ENCODE measurements at places on chromosomes 5 and 9.
A peak's percentile ranks its signal among the peaks of the same experiment; 100 is the strongest.

DNA sequence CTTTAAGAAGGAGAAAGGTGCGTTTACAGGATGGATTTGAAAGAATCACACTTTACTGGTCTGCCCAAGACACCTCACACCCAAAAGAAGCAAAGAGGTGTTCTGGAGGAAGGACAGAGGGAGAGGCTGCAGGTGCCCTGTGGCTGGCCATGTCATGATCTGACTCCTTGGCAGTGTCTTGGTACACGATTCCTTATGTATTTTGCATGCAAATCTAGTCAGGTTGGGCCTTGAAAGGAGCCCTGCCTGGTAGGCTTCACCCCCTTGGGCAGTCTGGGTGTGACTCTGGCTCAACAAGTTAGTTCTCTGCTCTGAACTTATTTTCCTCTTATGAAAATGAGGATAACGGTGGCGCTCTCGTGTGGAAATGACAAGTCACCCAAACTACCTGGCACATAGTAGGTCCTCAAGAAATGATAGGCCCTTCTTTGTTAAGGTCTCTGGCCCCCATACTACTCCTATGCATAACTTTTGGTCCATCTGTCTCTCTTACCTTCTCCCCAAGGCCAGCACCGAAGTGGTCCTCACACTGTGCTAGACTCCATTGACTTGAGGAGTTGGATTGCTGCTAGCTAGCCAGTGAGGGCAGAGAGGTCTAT, 212.5 kb downstream of the SEMA6A start:
- no peak for DNase-seq

- DNase-seq = no peak
Observed at GRCh38 chr5:31720811-31721345, 81.9 kb downstream of the PDZD2 start.

DNA sequence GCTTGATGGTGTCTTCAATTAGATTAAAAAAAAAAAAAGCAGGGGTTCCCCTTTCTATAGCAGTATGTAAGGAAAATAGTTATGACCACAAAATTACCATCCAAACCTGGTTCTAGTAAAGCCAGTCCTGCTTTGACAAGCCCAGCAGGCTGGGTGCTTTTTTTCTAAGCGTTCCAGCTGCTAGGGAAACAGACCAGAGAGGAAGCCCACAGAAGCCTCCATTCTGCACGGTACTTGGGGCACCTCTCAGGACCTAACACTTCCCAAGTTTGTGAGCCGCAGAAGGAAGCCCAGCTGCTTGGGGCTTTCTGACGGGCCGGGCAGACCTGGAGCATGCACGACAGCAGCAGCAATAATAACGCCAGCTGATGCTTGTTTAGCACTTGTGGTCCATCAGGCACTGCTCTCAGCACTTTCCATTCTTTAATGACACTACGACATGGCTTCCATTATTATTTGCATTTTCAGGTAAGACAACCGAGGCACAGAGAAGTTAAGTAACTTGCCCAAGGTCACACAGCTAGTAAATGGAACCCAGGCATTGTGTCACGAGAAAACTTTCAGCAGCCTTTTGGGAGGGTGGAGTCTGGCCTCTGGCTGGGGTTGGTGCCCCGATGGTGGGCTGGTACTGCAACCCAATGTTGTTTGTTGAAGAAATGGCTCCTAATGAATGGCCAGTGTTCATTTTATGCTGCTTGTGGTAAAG, 15.4 kb downstream of the LMX1B start:
- no peak for DNase-seq

GRCh38 chr5:170168002-170168401, 62.3 kb downstream of the FOXI1 start:
- no peak for DNase-seq

DNA sequence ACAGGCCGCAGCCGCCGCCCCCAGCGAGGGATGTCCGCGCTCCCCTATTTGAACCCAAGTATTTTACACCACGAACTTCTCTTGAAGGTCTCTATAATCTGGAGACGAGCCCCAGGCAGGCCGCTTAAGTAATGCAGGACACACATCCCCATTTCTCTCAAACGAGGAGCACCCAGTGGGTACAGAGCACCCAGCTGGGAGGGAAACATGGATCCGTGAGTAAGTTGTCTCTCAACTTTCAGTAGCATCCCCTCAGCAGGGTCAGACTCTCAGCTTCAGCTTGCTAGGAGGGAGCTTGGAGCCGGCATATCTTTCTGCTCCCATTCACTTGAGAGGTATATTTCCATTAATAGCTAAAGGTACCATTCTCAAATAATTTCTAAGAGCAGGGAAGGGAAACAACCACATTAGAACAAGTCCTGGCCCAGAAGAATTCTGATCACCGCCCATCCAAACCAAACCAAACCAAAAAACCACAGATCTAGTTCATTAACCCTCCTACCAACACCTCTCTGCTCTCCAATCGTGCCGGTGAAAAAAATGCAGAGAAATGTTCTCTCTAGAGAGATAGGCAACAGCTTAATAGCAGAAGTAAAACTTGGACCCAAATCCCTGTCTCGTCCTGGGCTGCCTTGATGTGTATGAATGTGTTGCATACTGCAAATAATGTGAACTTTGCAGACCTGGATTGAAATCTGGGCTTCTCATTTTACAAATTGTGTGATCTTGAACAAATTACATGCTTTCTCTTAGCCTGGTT, 910 bp downstream of the TDRD7 start:
- no peak for DNase-seq

DNA sequence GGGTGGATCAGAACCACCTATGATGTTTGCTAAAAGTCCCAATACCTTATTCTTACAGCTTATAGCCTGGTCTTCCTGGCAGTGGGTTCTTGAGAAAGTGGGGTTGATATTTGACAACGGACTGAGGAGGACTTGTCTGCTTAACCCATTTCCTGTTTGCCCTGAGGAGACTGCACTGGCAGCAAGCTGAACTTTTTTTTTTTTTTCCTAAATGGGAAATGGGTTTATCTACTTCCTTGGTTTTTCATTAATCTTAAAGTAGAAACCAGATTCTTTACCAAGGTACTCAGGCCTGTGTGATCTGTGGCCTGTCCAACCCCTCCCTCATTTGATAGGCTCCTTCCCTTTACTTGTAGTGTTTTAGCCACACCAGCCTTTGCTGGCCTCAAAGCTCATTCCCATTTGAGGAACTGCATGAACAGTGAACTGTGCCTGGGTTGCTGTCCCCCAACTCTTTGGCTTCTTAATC, 47.1 kb downstream of the C9orf57 start:
- DNase-seq = no peak

GRCh38 chr5:134554319-134555222, 29.1 kb downstream of the JADE2 start:
- DNase-seq = no peak

GRCh38 chr9:86534572-86535258, 180.5 kb upstream of the TUT7 start:
- DNase-seq = no peak

- no peak for DNase-seq
Observed at GRCh38 chr5:129996896-129997295, 92.6 kb downstream of the CHSY3 start.

DNA sequence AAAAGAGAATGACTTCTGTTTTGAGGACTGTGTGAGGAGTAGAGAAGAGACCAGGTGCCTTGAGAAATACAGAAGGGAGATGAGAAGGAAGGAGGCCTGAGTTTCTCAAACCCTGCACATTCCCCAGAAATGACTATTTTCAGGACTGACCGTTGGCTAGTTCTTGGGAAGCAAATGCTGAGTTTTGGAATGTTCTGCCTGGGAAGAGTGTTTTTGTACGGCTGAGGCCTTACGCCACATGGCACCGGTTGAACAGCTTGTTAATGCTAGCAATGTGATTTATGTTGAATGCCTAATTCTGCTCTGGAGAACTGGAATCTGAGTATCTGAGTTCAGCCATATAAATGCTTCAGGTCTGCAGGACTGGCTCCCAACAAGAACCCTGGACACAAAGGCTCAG, 152.7 kb upstream of the ADAMTS16 start:
- DNase-seq = no peak

DNA sequence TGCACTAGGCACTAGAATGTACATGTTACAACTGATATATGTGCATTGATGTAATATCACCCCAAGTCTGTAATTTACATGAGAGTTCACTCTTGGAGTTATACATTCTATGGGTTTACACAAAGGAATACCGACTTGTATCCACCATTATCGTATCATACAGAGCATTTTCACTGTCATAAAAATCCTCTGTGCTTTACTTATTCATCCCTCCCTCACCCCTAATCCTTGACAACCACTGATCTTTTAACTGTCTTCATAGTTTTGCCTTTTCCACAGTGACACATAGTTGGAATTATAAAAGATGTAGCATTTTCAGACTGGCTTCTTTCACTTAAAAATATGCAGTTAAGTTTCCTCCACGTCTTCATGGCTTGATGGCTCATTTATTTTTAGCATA, 11.1 kb upstream of the RFK start:
- no peak for DNase-seq

DNA sequence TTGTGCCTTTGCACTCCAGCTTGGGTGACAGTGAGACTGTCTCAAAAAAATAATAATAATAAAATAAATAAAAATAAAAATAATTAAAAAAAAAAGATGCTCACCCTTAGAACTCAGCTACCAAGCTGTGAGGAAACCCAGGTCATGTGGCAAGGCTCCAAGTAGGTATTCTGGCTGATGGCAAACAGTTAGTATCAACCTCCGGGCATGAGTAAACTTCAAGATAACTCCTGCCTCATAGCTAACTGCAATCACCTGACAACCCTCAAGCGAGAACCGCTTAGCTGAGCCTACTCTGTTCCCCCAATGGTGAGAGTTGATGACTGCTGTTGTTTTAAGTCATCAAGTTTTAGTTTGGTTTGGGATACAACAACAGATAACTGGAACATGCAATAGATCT, 6.1 kb upstream of the SLC44A1 start:
- no peak for DNase-seq

DNA sequence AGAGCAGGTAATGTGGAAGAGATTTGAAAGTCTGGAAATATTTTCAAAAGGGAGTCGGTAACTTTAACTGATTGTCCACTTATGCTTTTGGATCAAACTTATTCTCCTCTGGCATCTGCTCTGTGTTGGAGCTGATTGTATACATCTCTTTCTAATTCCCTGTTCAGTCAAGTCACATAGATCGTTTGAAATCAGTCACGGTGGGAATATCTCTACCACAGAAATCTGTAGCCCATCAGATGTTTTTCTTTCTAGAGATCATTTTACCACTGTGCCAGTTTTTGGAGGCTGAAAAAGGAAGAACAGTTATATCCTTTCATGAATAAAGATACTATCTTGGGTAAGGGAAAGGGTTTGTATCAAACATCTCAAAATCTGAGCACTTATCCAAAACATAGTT, 1853.3 kb downstream of the EFNA5 start:
- no peak for DNase-seq

DNA sequence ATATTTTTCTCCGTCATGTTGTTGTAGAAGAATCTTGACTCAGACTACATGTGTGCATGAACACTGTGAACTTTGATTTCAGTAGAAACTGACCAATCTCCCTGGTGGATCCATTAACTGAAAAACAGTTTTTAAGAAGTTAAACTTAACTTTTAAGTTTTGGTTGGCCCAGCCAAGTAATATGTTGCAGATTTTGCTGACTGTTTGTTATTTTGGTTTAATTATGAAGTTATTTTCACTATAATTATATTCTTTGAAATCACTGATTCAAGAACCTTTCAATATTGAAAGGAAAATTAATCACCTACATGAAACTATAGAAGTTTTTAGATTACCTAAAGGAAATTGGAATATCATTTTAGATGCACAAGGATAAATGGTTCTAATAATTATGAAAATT, 373.6 kb upstream of the COX7C start:
- no peak for DNase-seq

- no peak for DNase-seq
Observed at GRCh38 chr9:96612966-96613589, 6.6 kb downstream of the CDC14B start.

- DNase-seq = no peak
Observed at GRCh38 chr9:108477529-108478006, 378.2 kb downstream of the ACTL7B start.

DNA sequence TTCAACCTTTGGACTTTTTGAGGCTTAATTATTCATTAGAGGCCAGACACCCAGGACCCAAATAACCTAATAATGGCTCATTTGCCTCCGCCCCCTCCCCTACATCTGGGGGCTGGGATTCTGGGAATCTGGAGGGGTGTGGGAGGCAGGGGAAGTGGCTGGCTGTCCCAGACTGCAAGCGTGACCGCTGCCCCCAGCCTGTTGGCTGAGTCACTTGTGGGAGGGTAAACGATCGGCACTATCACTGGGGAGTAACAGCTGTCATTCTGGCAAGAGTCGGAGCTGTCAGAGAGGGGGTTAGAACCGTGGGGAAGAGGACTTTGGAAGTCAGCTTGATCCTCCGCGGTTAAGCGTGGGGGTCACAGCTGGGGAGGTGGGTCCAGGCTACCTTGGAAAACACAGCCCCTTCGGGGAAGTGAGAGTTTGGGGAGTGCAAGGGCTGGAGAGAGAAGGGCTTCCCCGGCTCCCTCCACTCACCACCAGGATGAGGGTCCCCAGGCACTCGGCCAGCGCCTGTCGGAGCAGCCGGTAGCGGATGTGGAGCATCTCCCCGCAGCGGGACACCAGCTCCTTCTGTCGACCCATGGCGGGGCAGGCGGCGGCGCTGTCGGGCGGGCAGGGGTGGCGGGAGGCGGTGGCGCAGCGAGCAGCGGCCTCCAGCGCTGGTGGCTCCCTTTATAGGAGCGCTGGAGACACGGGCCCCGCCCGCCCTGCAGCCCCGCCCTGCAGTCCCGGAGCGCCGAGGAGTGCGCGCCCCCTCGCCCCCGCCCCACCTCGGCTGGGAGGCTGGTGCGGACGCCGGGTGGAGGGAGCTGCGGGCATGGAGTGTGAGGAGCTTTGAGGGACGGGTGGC, at the start of gene AQP3:
Gene AQP3 (minus strand): TSS at position 648 of the 853 bp plus-strand sequence. CDS start 63 bp downstream, at position 585.
- DNase-seq = peak; percentile 62

DNA sequence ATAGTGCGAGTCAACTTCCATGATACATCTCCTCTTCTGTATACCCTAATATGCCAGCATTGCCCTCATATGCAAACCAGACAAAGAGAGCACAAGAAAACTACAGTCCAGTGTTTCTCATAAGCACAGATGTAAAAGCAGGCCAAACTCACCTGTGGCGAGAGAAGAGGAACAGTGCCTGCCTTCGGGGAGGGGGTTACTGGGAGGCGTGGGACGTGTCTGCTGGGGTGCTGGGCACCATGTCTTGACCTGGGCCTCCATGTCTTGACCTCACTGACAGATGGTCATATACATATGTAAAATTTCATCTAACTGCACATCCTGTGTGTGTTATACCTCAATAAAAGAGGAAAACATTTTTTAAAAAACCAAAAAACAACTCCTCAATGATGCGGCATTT, 159.3 kb upstream of the PPP1R26 start:
- no peak for DNase-seq

DNA sequence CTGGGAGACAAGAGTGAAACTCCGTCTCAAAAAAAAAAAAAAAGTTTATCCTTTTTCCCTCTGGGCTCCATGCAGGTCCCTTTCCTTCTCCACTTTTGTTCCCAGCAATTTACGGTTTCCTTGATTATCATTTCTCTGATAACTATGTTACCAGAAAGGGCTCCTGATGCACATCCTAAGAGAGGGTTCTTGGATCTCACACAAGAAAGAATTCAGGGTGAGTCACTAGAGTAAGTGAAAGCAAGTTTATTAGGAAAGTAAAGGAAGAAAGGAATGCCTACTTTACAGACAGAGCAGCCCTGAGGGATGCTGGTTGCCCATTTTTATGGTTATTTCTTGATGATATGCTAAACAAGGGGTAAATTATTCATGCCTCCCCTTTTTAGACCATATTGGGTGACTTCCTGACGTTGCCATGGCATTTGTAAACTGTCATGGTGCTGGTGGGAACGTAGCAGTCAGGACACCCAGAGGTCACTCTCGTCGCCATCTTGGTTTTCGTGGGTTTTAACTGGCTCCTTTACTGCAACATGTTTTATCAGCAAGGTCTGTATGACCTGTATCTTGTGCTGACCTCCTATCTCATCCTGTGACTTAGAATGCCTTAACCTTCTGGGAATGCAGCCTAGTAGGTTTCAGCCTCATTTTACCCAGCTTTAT, 13.5 kb upstream of the MELK start:
- no peak for DNase-seq

Measured in mesothelial cell of epicardium (in vitro differentiated cells).